ENCODE measurements at places on chromosomes 5 and 9.

DNA sequence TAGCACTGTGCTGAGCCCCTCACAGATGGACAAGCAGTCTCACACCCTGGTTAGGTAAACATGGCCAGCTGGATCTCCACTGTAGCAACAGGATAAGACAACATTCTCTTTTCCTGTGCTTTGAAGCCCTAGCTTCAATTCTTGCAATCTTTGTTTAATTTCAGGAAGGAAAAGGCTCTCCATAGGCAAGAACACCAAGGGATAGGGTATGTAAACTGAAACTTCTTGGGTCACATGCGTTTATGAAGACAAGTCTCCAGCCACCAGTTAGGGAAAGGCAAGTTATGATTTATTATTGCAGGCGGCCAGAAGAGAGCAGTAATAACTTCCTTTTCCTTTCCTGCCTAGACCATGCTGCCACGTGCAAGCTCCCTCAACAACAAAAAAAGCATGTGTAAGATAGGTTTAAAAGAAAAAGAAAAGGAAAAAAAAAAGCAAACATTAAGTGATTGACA lies 50.1 kb upstream of the POU5F2 start:
- no peak for DNase-seq

GRCh38 chr9:16628413-16628812 lies 242.1 kb downstream of the BNC2 start:
- DNase-seq: no peak

DNA sequence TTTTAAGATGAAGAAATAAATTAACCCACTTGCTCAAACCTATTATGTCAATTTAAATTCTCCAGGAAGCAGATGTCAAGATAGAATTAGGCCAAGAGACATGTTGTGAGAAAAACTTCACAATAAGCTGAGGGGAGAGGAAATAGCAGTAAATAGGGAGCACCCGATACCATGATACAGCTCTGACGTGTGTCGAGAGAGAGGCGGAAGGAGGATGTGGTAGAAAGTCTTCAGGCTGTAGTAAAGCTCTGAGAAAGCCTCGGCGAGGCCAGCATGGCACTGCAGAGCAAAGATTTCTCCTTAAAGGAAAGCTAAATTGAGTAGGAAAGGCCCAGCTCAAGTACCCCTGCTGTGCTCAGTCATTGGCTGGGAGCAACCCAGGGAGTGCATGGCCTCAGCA lies 6.0 kb upstream of the PUM3 start:
- no peak for DNase-seq

GRCh38 chr5:59358005-59358861 lies 535.3 kb downstream of the PDE4D start:
- no peak for DNase-seq

DNA sequence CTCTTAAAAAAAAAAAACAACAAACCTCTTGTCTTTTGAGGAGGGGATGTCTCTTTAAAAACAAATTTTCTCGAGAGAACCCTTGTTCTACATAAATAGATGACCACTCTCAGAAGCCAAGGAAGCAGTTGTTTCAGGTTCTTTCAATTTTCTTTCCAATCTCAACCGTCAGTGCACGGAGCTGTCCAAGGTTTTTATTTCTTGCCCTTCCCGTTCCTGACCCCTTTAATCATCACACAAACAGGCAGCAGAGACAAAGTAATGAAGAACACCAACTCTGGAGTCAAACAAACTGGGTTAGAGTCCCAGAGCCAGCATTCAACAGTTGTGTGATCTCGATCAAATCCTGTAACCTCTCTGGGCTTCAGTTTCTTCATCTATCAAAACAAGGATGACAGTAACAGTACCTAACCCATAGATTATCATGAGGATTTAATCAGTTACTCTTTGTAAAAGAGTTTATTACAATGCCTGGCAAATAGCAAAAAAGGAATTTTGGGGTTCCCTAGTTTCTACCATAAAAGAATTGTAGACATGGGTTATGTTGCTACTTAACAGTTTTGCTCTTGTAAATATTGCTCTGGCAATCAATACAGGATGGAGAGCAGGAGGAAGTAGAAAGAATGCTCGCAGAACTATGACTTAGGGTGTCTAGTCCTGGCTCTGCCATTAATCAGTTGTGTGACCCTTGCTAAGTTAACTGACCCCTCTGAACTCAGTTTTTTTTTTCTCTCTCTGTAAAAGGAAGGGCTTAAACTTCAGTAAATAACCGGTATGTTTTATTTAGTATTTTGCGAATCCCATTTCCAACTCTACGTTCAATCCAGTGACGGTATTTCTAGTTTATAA lies 1.0 kb upstream of the NIM1K start:
- no peak for DNase-seq

DNA sequence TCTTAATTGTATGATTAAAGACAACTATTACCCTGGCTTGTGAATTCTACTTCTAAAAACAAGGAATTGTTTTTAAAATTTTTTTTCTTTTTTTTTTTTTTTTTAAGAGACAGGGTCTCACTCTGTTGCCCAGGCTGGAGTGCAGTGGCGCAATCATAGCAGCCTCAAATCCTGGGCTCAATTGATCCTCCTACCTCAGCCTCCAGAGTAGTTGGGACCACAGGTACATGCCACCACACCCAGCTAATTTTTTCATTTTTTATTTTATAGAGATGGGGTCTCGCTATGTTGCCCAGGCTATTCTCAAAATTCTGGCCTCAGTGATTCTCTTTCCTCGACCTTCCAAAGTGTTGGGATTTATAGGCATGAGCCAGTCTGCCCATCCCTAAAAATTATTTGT lies 62.3 kb downstream of the HABP4 start:
- no peak for DNase-seq

DNA sequence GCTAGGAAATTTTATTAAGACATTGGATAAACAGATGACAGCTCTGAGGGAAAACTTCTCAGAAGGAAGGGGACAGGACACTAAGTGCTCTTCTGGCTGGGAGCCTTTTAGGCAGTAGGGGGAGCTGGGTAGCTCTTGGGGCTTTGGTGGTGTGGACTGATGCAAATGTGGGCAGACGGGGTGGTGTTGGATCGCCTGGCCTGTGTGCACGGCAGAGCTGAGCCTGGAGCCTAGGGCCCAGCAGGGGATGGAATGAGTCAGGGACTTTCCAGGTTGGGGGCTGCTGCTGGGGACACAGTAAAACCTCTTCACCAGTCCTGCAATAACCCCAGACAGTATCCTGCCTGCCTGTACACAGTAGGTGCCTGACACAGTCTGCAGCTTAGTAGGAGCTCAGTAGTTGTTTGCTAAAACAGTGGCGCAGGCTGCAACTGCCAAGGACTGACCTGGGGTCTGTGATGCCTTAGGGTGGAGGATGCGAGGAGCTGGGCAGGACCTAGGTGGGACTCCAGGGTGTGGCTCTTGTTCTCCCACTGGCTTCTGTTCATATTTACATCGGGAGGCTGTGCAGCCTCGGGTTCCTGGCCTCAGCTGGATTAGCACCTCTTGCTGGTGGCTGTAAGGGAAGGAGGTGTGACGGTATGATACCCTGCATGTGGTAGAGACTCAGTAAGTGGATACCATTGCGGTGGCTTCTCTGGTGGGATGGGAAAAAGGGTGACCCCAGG lies 83.8 kb downstream of the DAB2IP start:
- DNase-seq: no peak

DNA sequence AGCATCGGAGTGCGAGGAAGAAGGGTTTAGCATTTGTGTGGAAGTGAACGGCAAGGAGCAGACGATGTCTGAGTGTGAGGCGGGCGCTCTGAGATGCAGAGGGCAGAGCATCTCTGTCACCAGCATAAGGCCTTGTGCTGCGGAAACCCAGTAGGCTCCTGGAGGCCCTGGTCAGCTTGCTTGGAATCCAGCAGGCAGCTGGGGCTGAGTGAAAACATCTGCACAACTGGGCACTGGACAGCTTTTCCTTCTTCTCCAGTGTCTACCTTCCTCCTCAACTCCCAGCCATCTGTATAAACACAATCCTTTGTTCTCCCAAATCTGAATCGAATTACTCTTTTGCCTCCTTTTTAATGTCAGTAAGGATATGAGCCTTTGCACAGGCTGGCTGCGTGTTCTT lies 72.1 kb downstream of the C7 start:
- DNase-seq: no peak

GRCh38 chr5:30324083-30324482 lies 869.4 kb upstream of the CDH6 start:
- no peak for DNase-seq

GRCh38 chr9:38192731-38193265 lies 123.8 kb upstream of the SHB start:
- no peak for DNase-seq
